ENCODE measurements at places on chromosomes 11 and 22. TPM values are rescaled to one million over a fixed set of nuclear protein-coding genes. Genes with fewer than 3 reads are reported as not detected.
A peak's percentile ranks its signal among the peaks of the same experiment; 100 is the strongest.

DNA sequence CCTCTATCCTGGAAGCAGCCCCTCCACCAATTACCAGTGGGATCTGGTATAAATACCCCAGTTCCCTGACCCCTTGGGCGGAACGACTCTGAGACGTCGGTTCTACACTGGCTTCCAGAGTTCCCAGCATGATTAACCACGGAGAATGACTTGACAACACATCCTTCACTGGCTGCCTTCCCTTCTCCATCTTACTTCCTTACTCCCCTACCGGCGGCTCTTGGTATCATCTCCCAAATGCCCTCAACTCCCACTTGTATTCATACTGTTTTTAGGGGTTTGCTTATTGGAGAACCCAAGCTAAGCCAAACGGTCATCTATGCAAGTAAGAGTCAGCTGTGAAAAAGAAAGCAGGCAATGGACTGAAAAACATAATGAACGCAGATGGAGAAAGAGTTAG, 56.1 kb downstream of the APOL3 start:
- no peaks in the 10 kb centered on the region for H3K4me1 ChIP-seq
- H3K36me3 ChIP-seq: no peaks in the 10 kb centered on the region
- DNase-seq: no peak
- H3K4me3 ChIP-seq: no peak overlapping the region

DNA sequence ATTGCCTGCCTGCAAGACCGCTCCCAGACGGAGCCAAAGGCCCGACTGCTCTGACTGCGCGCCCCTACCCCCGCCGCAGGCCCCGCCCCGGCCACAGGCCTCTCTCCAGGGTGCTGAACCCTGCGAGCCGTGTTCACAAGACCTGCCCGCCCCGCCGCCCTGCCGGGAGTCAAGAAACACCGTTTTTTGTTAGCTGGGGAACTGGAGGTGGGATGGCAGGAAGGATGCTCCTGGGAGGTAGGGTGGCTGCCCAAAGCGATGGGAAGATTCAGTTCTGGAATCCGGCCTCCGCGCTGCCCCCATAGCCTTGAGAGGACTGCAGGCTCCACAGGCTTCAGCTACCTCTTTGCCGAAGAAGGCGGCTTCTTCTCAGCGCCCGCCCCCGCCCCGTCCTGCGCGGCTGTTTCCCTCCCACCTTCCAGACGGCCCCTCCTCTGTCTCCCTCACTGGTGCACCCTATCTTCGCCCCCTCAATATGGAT, 2.7 kb upstream of the PDE2A start:
- H3K27ac ChIP-seq: no peak overlapping the region
- peak; percentile 79 for DNase-seq
- no peak overlapping the region for H3K4me3 ChIP-seq
- peaks cover 63% of the 10 kb centered on the region for H3K27me3 ChIP-seq
- H3K4me1 ChIP-seq: peaks cover 3% of the 10 kb centered on the region

DNA sequence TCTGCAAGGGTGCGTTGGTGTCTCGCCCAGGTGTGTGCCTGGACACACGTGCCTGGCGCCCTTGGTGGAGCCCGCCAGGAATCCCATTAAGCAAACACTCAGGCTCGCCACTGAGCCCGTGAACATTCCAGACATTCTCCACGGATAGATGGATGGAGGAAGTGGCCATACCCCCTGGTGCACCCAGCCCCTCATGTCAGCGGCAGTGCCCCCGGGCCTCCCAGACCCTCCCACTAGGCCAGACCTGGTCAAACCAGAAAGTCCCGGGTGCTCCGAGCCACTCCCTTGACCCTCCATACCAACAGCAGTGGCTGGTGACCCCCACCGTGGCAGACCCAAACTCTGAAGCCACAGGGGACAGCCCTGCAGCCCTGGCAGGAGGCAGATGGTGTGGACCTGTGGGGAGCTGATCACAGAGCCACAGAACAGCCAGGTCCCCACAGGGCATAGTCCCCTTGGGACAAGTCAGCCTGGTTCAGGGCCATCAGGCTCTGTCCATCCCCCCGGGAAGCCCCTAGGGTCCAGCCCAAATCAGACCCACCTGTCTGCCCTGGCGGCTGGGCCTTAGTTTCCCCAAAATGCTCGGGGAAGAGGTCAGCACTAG, 1.9 kb downstream of the EPS8L2 start:
- H3K4me3 ChIP-seq: no peak overlapping the region
- DNase-seq: no peak
- no peak overlapping the region for H3K27ac ChIP-seq
- no peaks in the 10 kb centered on the region for H3K36me3 ChIP-seq
- H3K27me3 ChIP-seq: peaks cover 8% of the 10 kb centered on the region

DNA sequence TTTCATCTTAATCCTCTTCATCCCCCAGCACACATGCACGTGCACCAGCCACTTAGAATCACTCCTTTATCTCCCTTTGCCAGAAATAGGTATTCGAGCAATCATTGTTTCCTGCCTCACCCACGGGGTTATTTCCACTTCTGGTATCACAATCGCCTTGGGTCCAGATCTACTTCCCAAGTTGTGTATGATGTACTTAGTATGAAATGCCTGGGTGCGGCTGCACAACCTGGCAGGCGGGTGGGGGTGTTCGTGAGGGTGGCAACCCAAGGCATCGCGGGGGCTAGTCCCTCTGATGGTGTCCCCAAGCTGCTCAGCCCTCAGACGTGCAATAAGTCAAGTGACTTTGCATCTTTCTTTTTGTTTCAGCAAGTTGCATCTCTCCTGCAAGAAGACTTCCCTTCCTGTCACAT, 475.6 kb downstream of the MIAT start:
- no peak overlapping the region for H3K27ac ChIP-seq
- no peaks in the 10 kb centered on the region for H3K4me1 ChIP-seq
- DNase-seq: no peak
- H3K4me3 ChIP-seq: no peak overlapping the region
- peaks cover 3% of the 10 kb centered on the region for H3K27me3 ChIP-seq

DNA sequence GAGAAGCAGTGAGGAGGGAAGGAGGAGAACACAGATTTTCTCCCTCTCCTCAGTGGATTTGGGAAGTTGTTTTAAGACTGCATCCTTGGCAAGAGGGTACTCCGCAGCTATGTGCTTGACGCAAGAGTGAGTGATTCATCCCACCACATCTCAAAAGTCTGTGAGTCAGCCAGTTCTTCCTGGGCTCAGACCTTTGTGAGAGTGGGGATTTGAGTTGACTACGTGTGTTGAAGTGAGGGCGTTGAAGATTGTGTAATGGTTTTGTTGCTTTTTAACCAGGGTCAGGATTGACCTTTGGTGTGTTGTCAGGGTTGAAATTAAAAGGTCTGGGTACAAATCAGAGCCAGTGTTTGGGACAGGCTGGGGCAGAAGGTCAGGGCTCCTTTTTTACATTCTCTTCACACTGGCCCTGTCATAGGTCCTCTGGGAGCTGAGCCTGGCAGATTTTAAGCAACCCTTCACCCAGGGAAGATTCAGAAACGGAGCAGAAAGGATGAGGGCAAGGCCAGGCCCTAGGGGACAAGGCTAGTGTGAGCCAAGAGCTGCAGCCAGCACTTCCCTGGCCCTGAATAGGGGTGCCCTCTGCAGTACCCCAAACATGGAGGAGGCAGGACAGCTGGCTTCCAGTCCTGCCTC, 4.2 kb upstream of the C11orf86 start:
- DNase-seq: no peak
- H3K4me3 ChIP-seq: no peak overlapping the region
- H3K4me1 ChIP-seq: peaks cover 17% of the 10 kb centered on the region
- H3K36me3 ChIP-seq: no peaks in the 10 kb centered on the region
- H3K27ac ChIP-seq: no peak overlapping the region

GRCh38 chr22:33315117-33315516, 256.9 kb upstream of the SYN3 start:
- no peak overlapping the region for H3K27ac ChIP-seq
- no peaks in the 10 kb centered on the region for H3K27me3 ChIP-seq
- H3K4me1 ChIP-seq: no peaks in the 10 kb centered on the region
- no peak overlapping the region for H3K4me3 ChIP-seq
- no peak for DNase-seq

YPEL4 gene
- total RNA-seq: 0.13 TPM

TMPRSS13 gene
- 1.8 TPM for total RNA-seq

Data from activated CD8-positive, alpha-beta T cell treated with anti-CD3 and anti-CD28 coated beads, Interleukin-2, amount 10 ng/mL, durations not matched to agents 7 days and 5 days (primary cell).